Activated CD4-positive, alpha-beta T cell treated with anti-CD3 and anti-CD28 coated beads, Interleukin-2, amount 50 U/mL, for 16 hours (primary cell): ENCODE measurements at places on chromosomes 12 and 14.
A peak's percentile ranks its signal among the peaks of the same experiment; 100 is the strongest.

GRCh38 chr14:94536836-94537235, 24.4 kb upstream of the SERPINA4 start:
- DNase-seq = peak; percentile 2

GRCh38 chr14:61661471-61662400, 33.6 kb upstream of the HIF1A start:
- DNase-seq = peak; percentile 81

DNA sequence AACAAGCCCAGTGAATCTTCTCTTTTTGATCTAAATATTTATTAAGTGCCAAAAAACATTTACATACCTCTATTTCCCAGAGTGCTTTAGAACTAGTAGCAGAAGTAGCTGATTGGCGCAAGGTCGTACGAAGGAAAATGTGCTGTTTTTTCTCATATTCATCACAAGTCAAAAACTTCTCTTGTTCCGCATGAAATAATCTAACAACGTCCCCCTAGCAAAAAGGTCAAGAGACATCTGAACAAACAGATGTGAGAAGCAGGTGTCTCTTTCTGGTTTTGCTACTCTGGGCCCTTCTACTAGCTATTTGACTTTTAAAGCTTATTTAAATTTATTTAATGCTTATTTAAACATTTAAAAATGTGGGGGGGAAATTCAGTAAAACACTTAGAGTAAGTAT, 117.8 kb downstream of the ITPR2 start:
- DNase-seq = no peak

GRCh38 chr14:92710001-92710341, 38.5 kb downstream of the LGMN start:
- DNase-seq = no peak

DNA sequence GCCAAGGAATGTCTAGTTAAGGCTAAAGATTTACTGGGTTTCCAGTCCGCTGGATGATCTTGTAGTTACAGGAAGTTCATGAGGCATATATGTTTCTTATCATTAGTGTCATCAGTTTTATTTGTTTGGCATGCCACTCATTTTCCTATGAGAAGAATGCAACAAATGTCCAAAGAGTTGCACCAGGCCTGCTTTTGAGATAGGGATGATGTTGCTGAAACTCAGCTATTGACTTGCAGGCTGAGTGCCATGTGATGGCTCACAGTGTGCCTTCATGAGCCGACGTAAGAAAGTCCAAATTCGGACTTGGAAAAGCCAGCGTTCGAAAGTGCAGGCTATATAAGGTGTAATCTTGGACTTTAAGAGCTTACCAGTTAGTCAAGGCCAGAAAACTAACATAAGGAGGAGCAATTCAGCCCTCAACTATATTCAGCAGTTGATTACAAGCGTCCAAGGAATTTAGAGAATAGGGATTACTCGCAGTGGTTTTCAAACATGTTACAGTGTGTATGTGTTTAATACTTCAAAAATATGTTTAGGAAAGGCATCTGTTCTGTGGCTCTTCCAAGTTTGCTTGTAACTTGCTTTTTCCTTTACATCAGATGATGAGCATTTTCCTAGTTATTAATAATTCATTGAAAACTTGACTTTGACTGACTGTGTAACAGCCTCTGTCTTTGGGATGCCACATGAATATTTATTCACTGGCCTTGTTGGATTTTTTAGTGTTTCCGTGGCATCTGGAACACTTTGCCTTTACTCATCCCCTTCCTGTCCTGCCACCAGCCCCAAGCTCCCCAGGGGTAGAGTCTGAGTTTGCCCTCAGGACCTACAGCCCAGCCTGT, 101.3 kb downstream of the LGMN start:
- DNase-seq = no peak
